ENCODE measurements at places on chromosomes 11 and 22.

- no peak for DNase-seq
Observed at GRCh38 chr11:120536091-120536796, 24.7 kb downstream of the GRIK4 start.

GRCh38 chr11:19368726-19369375 is 128.1 kb upstream of the E2F8 start:
- no peak for DNase-seq

GRCh38 chr22:27105142-27106025 is 448.0 kb downstream of the MIAT start:
- peak; percentile 76 for DNase-seq

DNA sequence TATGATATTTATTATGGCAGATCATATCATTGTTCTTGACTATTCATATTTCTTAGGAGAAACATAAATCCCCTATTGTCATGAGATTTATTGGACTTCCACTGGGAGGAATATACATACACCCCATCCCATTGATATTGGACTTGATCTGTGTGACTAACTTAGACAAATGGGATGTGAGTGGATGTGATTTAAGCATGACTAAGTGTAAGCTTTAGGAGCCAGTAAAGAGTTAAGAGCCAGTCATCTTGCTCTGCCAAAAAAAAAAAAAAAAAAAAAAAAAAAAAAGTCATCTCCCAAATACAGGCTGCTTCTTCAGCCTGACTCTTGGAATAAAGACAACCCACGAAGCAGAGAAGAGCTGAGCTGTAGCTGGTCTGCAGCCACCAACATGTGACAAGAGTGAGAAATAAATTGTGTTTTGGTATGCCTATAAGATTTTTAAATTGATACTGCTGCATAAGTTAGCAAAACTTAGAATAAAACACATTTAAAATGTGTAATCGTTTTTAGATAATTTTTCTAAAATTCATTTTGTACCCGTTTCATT is 595.0 kb upstream of the LRRC4C start:
- DNase-seq, result no peak

DNA sequence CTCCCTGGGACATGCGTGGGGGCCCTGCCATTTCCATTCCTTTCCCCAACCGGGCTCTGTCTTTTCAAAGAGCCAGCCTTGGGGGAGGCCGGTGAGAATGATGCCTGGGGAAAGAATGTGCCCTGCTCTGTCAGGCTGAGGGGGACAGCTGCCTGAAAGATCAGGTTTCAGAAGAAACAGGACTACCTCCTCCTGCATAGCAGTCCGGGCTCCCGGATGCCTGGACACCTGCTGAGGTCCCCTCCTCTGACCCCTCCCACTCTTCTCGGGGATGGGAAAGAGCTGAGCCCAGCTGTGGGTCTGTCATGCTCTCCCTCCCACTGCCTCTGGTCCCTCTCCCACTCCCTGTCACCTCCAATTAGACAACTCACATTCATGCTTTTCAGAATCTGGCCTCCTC is 41.8 kb upstream of the CDON start:
- peak; percentile 56 for DNase-seq

DNA sequence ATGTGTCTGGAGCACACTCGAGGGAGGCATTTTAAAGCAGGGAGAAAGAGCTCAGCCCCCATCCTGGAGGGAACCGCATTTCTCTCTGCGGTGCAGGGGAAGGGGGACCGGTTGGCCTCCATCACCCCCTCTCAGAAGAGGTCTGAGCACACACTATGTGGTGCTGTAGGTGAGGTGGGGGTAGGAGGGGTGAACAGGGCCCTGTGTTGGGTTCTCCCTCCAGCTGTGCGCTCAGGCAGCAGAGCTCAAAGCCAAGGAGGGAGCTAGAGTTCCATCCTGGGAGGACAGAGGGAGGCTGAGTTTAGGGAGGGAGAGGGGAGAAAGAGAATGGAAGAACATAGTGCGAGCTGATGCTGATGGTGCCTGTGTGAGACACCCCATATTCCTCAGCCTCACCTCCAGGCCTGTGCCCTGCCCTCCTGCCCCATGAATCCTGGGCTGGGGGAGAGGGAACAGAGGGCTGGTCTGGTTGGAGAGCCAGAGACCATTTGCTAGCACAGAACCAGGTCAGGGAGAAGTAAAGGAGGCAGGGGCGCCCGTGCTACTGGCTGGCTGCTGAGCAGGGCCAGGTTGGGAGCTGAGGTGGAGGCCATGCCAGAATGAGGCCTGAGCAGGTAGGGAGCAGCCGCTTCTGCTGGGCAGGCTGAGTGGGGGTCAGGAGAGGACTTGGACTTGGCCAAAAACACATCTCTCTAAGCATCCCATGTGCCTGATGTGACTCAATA is 43.7 kb downstream of the ALX4 start:
- DNase-seq, result peak; percentile 6

DNA sequence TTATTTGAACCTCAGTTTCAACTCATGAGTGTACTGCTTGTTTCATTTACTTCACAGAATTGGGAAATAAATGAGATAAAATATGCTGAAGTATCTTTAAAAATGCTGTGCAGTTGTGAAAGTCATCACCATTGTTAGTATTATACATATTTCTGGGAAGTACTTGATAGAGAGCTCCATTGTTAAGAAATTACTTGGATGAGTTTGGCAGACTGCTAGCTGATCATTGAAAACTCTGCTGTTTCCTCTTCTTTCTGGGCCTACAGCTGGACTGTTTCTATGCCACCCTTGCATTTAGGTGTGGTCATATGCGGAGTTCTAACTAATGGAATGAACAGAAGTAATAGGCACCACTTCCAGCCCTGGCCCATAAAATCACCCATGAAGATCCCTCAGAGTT is 10.0 kb downstream of the SIK2 start:
- no peak for DNase-seq

DNA sequence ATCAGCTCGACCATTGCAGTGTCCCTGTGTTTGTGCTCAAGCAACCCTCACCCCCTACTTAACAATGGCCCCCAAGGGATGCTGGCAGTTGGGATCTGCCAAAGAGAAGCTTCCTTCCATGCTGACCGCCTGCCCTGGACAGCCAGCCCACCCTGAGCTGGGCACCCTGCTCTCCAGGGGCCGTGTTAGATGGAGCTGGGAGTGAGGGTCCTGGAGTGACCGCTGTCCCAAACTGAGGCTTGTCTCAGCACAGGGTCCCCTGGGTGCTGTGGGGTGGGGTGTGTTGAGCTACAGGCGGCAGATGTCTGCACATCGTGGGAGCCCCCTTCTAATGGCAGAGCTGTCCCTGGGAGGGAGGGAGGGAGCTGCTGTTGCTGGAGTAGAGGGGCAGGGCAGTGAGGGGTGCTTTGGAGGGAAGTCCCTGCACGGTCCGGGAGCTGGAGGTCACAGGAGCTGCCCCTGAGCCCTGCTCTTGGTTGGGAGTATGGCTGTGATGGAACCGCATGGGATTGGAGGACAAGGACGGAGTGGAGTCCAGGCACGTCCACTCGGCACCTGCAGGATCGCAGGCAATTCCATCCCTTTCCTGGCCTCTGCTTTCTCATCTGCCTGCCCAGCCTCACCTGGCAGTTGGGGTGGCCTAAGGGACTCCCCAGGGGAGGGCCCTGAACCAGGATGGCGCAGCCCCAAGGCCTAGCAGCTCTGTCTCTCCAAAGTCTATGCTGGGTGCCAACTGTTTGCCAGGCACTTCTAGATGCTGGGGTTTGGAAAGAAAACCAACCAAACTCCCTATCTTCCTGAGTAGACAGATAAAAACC is 126.3 kb downstream of the ARHGAP8 start:
- no peak for DNase-seq

- no peak for DNase-seq
Observed at GRCh38 chr11:70713086-70713835, 314.9 kb downstream of the CTTN start.

- no peak for DNase-seq
Observed at GRCh38 chr22:36946421-36947158, 33.2 kb downstream of the CSF2RB start.

- DNase-seq, result no peak
Observed at GRCh38 chr11:26035696-26036095, 296.2 kb upstream of the ANO3 start.

DNA sequence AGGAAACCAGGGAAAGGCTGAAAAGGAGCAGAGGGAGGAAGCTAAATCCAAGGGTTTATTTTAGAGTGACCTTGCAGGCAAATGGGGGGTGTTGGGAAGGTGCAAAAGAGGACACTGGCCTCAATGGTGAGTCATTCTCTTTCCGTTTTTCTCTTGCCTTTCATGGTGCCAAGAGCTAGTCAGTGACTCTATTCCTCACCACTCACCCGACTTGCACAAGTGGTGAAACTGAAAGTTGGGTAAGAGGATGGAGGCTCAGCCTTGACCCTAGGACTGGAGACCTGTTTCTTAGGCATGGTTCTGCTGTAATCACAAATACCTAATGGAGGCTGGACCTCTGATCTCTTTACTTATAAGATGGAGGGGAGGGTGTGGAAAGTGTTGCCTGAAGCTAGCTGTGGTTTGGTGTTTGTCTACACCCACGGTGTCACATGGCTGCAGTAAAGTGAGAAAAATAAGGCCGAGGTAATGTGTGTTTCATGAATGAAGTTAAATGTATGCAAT is 67.3 kb upstream of the CREB3L1 start:
- no peak for DNase-seq

GRCh38 chr11:43547889-43548381 is 132.6 kb upstream of the HSD17B12 start:
- DNase-seq, result no peak

DNA sequence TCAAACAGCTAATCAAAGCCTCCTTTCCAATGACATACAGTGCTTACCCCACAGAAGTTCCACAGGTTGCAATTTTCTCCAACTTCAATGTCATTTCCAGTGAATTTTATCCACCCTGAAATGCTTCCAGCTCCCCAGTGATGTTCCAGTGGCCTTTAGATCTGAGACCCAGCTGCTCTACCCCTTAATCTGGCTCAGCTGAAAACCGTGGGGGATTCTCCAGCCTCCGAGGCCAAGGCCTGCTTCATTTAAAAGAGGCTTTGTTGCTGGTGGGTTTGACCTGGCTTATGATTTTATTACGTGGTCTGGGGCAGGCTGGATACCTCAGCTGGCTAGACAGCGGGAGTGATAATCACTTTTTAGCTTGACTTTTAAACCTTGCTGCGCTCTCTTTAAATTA is 10.9 kb downstream of the HEPHL1 start:
- DNase-seq, result no peak

GRCh38 chr22:27699383-27700019 is 102.1 kb downstream of the MN1 start:
- no peak for DNase-seq

GRCh38 chr11:2807025-2807681 is 78.4 kb downstream of the CDKN1C start:
- peak; percentile 87 for DNase-seq

- no peak for DNase-seq
Observed at GRCh38 chr11:80815752-80816453, 1375.1 kb upstream of the TENM4 start.

DNA sequence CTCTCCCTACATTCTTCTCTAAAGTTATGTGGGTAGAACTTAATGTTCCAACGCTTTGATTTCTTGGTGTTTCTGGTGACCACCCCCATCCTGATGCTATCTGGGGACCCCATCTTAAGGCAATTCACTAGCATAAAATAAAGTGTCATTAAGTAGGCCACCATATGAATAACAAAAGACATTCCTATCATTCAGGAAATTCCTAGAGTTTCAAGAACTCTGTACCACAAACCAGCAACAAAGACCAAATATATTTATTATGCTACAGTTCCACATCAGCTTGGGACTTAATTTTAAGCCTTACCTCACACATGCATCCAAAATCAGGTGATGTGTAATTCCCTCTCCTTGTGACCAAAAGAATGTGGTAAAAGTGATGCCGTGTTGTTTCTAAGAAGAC is 254.6 kb upstream of the LRRC4C start:
- DNase-seq, result no peak

GRCh38 chr11:91686700-91687099 is 537.9 kb upstream of the FAT3 start:
- DNase-seq, result no peak

DNA sequence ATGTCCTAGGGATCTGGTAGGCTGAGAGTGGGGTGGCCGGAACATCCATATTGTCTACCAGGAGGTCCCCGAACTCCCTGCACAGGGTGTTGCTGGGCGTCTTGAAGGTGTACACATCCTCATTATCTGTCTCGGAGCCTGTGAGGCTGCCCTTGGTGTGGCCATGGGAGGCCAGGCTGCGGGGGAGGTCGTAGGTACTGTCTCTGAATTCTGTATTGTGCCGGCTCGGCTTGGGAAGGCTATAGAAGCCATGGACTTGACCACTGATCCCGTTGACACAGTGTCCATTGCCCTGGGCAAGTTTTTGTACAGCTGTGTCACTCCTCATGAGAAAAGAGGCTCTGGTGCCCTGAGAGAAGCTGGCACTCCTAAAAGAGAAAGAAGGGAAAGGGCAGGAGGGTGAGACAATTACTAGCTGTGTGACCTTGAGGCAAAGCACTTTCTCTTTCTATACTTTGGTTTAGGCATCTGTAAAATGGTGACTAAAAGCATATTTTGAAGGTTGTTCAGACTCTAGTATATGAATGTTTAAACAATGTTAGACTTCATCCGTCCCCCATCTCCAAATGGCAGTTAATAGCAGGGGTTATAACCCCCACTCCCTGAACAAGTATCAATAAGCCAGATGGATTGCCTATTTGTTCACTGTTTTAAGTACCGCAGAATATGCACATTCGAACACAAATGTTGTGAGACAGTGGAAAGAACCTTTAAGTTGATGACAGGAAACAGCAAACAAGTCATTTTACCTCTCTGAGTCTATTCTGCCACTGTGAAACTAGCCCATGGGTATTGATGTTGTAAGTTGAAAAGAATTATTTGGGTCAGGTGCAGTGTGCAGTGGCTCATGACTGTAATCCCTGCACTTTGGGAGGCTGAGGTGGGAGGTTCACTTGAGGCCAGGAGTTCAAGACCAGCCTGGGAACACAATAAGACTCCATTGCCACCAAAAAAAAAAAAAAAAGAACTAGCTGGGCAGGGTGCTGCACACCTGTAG is 38.3 kb downstream of the USP35 start:
- DNase-seq, result no peak

GRCh38 chr11:11731311-11732083 is 109.7 kb upstream of the GALNT18 start:
- peak; percentile 23 for DNase-seq

GRCh38 chr11:19391652-19392051 is 150.9 kb upstream of the E2F8 start:
- no peak for DNase-seq

GRCh38 chr11:6196396-6196795 is 2.6 kb upstream of the OR52W1 start:
- DNase-seq, result no peak

DNA sequence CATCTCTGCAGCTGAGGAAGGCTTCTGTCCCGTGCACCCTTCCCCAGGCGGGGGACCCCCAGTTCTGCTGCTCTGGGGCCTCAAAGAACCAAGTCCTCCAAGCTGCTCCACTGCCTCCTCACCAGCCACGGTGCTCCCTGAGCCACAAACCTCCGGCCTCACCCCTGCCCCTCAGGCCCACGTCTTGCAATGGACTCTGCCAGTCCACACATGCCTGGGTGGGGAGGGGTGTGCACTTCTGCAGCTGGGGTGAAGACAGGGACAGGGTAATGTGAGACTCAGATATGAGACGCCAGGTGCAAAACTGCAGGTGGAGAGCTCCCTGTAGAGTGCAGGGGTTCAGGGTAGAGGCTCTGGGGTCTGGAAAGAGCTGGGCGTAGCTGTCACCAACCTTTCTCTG is 3.2 kb upstream of the PTDSS2 start:
- peak; percentile 51 for DNase-seq

- no peak for DNase-seq
Observed at GRCh38 chr11:37465221-37465620, 867.2 kb upstream of the RAG2 start.
